Suppressor macrophage treated with lipopolysaccharide for 4 hours (primary cell): ENCODE measurements at places on chromosomes 3 and 15.

GRCh38 chr15:96495386-96495785 lies 164.9 kb downstream of the NR2F2 start:
- no peak for DNase-seq

GRCh38 chr15:79728867-79729266 lies 167.9 kb downstream of the MTHFS start:
- no peak for DNase-seq

- DNase-seq, result no peak
Measured at GRCh38 chr15:61133361-61133760, 95.7 kb downstream of the RORA start.

DNA sequence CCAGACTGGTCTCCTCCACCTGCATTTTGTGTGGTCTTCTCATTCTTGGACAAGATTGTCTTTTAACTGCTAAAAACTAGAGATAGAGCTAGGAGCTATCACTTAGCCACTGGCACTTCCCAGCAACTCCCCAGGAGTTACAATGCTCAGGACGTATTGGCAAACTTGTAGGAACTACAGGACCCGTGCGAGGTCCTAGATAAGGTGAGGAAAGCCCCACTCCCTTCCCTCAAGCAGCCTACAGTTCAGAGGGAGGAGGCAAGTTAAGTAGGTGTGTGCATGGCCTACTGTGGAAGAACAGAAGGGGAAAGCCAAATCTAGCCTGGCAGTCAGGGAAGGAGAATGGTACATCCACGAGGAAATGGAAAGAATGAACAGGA lies 504.7 kb upstream of the PROK2 start:
- DNase-seq, result no peak

DNA sequence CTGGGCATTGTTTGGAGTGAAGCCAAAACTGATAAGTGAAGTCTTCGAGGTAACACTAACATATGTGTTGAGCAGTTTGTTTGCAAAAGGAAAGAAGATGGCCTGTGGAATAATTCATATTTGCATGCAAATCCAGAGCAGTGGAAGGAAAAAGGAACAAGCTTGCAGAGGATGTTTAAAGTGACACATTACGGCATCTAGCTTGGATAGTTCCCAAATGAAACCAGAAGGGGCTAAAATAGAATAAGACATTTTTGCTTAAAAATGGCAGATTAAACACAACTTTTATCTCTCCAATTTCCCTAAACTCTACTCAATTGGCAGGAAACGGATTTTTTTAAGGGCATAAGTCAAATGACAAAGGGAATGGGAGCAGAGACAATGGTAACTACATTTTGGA lies 25.4 kb upstream of the RYK start:
- peak; percentile 22 for DNase-seq

GRCh38 chr15:60372227-60372626 lies 25.6 kb downstream of the ANXA2 start:
- DNase-seq, result no peak

GRCh38 chr15:94671858-94672532 lies 440.6 kb downstream of the MCTP2 start:
- DNase-seq, result no peak

DNA sequence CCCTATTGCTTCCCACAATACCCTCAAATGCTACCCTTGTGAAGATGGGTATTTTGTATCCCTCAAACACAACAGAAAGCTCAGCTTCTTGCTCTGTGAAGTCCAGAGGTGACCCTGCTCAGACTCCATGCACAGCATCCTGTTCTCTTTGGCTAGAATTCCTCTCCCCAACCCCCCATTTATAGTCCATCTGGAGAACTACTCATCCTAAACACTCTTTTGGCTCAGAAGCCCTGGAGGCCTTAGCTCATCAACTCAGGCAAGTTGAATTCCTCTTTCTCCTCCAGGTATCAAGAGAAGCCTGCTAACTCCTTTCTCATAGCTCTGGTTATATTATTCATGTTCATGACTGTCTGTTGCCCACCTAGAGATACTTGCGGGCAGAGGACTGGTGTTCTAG lies 18.3 kb upstream of the GASK1A start:
- DNase-seq, result no peak

DNA sequence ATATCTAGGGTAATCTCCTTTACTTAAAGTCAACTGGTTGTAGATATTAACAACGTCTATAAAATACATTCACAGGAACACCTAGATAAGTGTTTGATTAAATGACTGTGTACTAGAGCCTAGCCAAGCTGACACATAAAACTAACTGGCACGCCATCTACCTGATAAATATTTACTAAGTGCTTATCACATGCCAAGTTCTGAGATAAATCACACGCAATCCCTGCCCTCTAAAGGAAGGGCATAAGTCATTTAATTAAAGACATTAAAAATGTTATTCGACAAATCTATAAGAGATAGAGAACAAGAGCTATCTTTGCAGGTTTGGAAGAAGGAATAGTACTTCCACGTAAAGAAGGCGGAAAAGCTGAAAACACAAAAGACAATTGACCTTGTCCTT lies 11.1 kb upstream of the MB21D2 start:
- DNase-seq, result no peak

DNA sequence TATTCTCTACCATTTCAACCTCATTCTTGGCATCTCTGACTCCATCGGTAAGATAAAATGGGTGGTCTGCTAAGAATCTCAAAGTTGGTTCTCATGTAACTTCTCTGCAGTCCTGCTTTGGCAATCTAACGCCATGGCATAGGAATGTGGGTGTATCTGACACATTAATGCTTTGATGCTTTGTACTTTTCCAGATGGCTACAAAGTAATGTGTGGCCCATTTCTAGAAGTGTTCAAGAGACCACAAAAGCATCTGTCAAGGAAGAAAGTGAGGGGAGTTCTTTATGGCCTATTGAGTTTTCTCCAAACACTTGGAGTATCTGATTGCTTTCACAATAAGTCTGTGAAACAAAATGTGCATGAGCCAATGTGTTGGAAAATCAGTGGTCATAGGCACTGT lies 339.9 kb upstream of the TGFBR2 start:
- DNase-seq, result no peak
